ENCODE measurements at places on chromosomes 16 and 17.

DNA sequence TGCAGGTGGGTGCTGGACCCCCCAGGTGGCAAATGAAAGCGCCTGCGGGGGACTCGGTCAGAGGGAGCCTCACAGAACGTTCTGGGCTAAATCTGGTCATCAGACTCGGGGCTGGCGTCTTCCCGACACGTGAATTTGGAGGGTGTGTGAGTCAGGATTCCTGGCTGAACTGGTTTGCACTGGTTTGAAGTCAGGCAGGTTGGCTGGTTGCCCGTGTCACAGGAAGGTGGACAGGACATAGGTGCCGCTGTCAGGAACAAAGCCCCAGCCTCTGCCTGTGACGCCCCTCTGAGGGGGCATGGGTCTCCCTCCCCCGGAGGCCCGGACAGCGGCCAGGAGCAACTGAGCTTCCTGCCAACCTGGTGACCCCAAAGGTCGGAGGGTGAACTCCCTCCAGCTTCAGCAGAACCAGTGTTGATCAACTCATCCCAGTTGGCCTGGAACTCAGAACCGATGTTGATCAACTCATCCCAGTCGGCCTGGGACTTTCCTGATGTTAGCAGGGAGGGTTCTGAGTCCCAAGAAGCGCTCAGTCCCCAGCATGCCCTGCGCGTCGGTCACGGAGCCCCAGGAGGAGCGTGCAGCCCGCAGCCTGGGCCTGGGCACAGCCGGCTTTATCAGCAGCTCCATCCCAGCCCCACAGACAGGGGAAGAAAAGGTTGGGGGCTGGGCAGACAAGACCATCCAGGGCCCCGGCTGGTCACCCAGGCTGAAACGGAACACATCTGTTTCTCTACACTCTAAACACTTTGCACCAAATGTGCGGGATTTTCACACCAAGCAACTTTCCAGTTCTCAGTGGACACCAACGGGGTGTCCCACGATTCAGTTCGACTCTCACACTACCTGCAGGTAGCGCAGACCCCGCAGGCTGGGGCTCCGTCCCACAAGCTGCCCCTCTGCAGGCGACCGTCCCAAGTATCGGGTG is 14.4 kb upstream of the METRNL start:
- H3K4me1 ChIP-seq, result no peaks in the 10 kb centered on the region
- H3K27me3 ChIP-seq, result no peaks in the 10 kb centered on the region
- no peak overlapping the region for H3K4me3 ChIP-seq
- DNase-seq, result peak; percentile 81

GRCh38 chr16:10981697-10982216 is 37.4 kb downstream of the CLEC16A start:
- H3K36me3 ChIP-seq, result peaks cover 10% of the 10 kb centered on the region
- DNase-seq, result no peak
- no peak overlapping the region for H3K27ac ChIP-seq
- no peaks in the 10 kb centered on the region for H3K27me3 ChIP-seq

DNA sequence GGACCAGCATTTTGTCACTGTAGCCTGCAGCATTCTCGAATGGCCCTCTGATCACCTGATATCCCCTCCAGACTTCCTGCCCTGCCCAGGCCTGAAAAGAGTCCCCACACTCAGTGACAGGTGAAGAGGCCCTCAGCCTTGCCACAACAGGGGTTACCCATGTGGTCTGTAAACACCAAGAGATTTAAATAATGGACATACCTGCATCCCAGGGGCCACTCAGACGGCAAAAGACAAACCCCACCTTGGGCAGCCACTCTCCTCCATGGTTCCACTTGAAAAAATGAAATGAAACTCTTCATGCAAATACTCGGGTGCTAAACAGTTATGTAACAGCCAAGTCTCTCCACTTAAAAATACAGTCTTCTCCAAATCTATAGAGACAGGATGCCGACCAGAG is 22.9 kb upstream of the PECAM1 start:
- no peaks in the 10 kb centered on the region for H3K4me1 ChIP-seq
- H3K4me3 ChIP-seq, result no peak overlapping the region
- no peaks in the 10 kb centered on the region for H3K36me3 ChIP-seq
- DNase-seq, result no peak
- no peak overlapping the region for H3K27ac ChIP-seq
- no peaks in the 10 kb centered on the region for H3K27me3 ChIP-seq

DNA sequence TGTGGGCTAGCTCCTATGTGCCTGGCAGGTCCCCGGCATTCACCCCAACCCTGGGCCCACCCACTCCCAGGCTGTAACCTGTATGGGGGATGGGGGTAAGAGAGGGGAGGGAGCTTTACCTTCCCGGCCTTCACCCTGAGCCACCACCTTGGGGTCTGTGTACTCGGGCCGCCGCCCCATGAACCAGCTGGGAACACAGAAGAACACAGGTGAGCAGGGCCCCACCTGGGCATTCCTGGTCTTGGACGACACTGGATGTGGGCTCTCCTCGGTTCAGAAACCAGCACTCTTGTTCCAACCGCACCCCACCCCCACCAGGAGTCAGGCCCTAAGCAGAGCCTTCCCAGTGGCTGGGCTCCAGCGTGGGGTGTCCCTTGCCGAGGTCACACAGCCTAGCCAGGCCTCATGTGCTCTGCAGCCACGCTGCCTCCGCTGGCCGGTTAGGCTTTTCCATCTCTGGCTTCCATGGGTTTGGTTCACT is 18.8 kb downstream of the B9D1 start:
- DNase-seq, result no peak
- H3K4me1 ChIP-seq, result no peaks in the 10 kb centered on the region
- H3K27ac ChIP-seq, result no peak overlapping the region
- H3K27me3 ChIP-seq, result no peaks in the 10 kb centered on the region
- no peak overlapping the region for H3K4me3 ChIP-seq
